ENCODE measurements at places on chromosomes 16 and 17. TPM values are rescaled to one million over a fixed set of nuclear protein-coding genes. Genes with fewer than 3 reads are reported as not detected.

DNA sequence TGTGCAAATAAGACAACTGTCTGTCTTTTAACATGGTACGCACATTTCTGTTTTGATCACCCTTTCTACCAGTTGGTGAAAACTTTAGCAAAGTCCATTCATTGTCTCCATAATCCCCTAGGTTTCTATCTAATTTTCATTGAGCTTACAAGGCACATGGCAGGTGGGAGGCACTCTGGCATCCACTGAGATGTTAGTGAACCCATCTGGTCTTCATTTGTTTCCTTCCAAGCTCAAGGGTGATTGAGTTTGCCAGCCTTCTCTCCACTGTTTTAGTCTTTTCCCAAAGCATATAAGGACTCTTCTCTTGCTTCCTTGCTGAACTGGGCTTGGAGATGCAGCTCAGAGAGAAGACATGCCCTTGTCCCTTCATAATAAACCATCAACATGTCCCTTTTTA, 179.1 kb downstream of the CDH13 start:
- no peaks in the 10 kb centered on the region for H3K36me3 ChIP-seq
- H3K27ac ChIP-seq, result no peak overlapping the region
- DNase-seq, result no peak
- no peak overlapping the region for H3K4me3 ChIP-seq

DNA sequence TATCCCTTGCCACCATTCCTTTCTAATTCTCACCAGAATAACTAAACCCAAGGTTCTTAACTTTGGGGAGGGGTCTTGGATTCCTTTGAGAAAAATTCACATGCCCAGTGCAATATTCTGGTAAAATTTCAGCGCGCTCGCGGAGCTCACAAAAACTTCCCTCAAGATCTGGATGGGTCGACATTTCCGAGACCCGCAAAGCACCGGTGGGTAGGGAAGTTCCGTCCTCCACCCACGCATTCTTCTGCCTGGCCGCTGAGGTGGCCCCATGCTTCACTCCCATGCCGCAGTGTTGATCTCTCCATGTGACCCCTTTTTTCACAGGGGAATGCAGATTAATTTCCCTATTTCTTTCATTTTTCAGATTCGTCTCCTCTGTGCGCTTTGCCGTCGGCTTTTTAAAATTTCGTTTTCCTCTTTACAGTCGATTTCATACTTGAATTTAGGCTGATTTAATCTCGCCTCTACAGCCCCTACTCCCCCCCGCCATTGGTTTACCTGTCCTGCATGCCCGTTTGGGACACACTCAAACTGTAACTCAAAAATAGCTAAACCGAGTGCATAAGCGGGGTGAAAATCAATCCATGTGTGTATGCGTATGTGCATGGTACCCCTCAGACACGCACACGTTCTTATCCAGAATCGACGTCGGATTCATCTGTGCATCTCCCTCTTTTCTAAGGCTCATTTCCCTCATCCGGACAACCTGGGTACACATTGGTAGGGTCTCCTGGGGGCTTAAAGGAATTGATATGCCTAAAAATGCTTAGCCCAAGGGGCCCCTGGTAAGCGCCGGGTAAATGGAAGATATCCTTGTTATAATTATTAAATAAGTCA, 1.4 kb upstream of the SP6 start:
- peaks cover 17% of the 10 kb centered on the region for H3K4me1 ChIP-seq
- no peak for DNase-seq
- peaks cover 79% of the 10 kb centered on the region for H3K27me3 ChIP-seq

DNA sequence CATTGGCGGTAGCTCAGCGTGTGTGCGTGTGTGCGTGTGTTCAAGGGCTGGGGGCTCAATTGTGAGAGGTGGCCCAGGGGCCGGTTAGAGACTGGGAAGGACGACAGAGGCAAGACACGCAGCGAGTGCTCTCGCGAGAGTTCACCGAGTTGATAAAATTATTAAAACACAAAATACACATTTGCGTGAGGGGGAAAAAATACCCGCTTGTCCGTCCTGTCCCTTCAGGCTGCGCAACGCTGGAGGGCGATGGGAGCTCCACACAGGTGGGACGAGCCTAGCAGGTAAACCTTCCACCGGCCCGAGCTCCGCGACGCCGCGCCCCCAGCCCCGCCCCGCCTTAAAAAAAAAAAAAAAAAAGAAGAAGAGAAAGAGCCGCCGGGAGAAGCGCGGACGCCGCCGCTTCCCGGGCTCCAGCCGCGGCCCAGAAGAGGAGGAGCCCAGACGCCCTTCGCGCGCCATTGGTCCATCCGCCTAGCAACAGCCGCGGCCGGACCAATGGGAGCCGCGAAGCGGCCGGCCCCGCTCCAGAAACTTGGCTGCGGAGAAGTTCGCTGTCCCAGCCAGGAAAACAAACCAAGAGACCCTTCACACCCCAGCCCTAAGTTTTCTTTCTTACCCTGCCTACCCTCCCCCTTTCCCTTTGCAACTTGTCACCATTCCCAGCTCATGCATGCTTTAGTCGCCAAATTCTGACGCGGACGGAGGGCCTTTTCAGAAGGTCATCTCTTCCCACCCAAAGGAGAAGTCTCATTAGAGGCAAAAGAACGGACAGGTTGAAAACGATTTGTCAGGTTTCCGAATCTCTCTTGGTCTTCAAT, 169.9 kb upstream of the MAF start:
- H3K4me1 ChIP-seq, result peaks cover 15% of the 10 kb centered on the region
- no peaks in the 10 kb centered on the region for H3K36me3 ChIP-seq
- H3K27ac ChIP-seq, result peak overlapping the region; percentile 78
- H3K4me3 ChIP-seq, result peak overlapping the region; percentile 64
- peak; percentile 95 for DNase-seq
- H3K27me3 ChIP-seq, result no peaks in the 10 kb centered on the region

B3GNT9 gene
- total RNA-seq, result 19.3 TPM

DNA sequence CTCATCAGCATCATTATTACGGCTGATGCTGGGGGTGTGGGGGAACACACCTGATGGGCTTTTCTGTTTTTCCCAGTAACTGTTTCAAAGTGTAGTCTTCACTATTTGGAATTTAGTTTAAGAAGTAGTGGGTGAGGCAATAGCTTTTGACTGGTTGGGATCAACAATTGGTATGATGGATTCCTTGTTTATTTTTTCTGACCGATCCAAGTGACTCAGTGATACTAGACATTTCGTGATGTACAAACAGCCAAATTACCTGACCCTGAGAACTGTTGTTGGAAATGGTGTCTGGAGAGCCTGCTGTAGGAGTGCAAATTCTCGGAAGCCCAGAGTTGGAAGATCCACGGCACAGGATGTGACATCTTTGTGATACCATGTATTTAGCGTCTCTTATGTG, 204.2 kb downstream of the PRKCA start:
- no peaks in the 10 kb centered on the region for H3K36me3 ChIP-seq
- no peak overlapping the region for H3K27ac ChIP-seq
- no peak overlapping the region for H3K4me3 ChIP-seq
- H3K4me1 ChIP-seq, result peaks cover 14% of the 10 kb centered on the region
- no peaks in the 10 kb centered on the region for H3K27me3 ChIP-seq
- no peak for DNase-seq

ADGRG3 gene
- total RNA-seq, result 5.8 TPM

SMIM5 gene
- total RNA-seq, result 0.84 TPM

DNA sequence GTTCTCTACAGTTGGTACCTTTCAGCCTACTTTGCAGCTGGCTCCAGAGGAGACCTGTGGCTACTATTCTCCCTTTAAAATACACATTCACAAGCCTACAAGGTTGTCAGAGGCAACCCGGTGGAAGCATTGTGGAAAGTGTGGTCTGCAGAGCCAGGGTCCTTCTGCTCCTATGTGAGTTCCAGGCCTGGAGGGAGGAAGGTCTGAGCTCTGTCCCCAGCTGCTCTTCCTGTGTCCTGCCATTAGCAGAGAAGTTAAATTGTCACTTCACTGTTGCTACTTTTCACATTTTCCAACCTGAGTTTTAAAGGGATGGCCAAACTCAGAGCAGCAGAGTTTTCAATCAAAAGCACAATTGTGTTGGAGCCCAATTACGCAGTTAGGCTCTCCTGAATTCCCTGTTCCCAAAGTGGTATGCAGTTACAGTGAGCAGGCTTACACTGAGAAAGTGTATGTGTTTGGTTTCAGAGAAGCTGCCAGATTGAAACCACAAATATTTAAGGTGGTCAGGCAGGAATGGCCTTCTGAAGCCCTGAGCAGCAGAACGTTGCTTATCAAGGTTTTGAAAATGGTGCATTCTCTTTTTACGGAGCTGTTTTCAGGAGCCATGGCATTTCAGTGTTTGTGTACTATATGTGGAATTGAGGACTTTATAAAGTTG, 25.0 kb downstream of the MAP3K3 start:
- no peak for DNase-seq
- H3K4me3 ChIP-seq, result no peak overlapping the region
- no peaks in the 10 kb centered on the region for H3K27me3 ChIP-seq
- peak overlapping the region; percentile 18 for H3K27ac ChIP-seq

DNA sequence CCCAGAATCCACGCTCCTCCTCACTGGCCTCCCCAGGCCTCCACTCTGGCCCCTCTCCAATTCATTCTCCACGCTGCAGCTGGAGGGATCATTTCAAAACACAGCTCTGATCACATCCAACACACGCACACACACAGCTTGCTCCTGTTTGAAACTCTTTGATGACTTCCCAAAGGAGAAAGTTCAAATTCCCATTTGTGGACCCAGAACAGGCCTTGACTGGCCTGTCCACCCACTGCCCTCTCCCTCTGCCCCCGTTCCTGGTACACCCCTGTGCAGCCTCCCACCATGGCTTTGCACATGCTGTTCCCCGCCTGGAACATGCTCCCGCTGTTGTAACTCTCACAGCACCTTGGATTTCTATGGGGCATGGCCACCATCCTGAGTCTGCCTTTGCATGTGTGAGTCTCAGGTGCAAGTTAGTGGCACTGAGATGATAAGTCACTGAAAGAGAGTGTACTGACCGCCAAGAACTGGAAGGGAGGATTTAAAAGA, 100.0 kb downstream of the GSG1L start:
- H3K4me1 ChIP-seq, result no peaks in the 10 kb centered on the region
- no peaks in the 10 kb centered on the region for H3K36me3 ChIP-seq
- no peak overlapping the region for H3K4me3 ChIP-seq

DNA sequence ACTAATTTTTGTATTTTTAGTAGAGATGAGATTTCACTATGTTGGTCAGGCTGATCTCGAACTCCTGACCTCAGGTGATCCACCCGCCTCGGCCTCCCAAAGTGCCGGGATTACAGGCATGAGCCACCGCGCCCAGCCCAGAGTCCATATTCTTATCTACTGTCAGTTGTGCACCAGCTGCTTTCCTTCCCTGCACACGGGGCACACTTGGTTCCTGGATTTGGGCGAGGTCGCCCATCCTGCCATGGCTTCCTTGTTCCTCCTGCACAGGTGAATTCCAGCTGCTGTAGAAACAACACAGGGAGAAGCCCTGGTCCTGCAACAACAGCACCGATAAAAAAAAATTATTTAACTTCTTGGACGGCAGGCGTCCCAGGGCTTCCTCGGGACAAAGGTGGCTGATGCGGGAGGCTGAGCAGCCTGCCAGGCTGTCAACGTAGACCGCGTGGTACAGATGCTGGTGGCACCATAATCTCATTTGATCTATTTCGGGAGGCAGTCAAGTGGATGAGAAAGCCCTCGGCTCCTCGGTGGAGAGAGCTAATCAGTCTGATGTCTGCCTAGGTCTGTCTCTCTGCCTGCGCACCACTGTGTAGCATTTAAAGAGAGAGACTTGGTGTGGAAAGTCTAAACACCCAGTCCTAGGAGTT, 19.1 kb downstream of the RGS9 start:
- H3K27ac ChIP-seq, result no peak overlapping the region
- no peak for DNase-seq
- H3K27me3 ChIP-seq, result no peaks in the 10 kb centered on the region

DNA sequence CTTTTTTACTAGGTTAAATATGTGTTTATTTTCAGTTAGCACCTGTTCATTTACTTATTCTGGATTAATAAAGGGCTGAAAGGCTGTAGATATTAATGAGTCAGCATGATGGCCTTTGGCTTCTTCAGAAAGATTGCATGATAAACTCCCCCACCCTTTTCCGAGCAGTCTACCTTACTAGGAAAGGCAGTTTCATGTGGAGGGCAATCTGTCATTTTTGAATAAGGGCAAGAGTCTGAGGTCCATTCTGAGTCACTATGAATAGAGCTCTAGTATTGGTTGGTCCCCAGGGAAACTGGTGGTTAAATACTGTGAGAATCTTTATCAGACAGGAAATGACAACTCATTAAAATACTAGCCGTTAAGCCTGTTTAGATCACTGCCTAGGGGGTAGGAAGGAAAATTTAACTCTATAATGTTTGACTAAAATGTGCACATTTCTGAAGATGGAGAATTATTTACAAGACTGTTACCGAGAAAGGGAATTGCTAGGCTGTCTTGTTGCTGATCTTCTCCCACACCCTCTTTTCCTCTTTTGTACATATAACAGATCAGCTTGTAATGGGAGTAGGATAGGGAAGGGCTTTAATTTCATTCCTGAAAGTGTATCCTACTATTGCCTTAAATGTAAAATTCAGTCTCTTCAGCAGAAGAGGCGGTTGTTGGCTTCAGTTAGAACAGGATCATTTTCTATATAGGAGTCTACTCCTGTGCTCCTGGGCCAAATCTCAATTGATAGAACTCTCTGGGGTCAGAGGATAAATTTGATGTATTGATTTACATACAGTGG, 63.3 kb downstream of the TUBD1 start:
- H3K27me3 ChIP-seq, result no peaks in the 10 kb centered on the region
- DNase-seq, result no peak
- no peak overlapping the region for H3K4me3 ChIP-seq
- no peaks in the 10 kb centered on the region for H3K36me3 ChIP-seq

- no peak overlapping the region for H3K27ac ChIP-seq
- H3K36me3 ChIP-seq, result no peaks in the 10 kb centered on the region
- H3K4me1 ChIP-seq, result no peaks in the 10 kb centered on the region
- DNase-seq, result no peak
Measured at GRCh38 chr17:10251212-10251948, 53.0 kb upstream of the GAS7 start.

GRCh38 chr17:78315355-78316114, 44.3 kb downstream of the SOCS3 start:
- no peak overlapping the region for H3K4me3 ChIP-seq
- DNase-seq, result peak; percentile 89
- H3K36me3 ChIP-seq, result no peaks in the 10 kb centered on the region
- peaks cover 47% of the 10 kb centered on the region for H3K4me1 ChIP-seq
- no peaks in the 10 kb centered on the region for H3K27me3 ChIP-seq

DNA sequence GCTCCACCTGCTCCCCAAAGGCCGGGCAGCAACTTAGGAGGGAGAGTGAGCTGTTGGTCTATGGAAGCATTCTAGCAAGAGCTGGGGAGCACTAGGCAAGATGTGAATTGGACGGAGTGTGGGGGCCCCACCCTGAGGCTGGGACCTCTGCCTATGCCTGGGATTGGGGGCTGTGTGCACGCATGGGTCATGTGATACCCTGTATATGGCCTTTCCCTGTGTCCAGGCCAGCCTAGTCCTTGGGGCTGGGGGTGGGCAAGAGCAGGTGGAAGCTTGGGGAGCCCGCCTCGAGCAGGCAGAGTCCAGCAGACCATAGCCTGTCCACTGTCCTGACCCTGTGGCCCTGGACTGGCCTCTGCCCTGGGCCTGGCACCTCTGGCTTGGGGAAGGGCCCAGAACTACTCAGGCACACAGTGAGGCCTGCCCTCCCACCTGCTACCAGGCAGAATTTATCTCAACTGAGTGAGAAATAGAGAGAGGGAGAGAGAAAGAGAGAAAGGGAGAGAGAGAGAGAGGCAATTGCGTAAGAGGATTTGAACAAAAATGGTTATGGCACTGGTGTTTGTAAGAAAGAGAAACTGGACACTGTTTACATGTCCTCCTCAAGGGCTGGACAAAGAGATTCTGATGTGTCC, 19.1 kb downstream of the PDP2 start:
- peaks cover 28% of the 10 kb centered on the region for H3K4me1 ChIP-seq
- DNase-seq, result no peak
- no peak overlapping the region for H3K4me3 ChIP-seq
- H3K27ac ChIP-seq, result peak overlapping the region; percentile 73
